Activated naive CD4-positive, alpha-beta T cell treated with anti-CD3 and anti-CD28 coated beads for 36 hours (primary cell): ENCODE measurements at places on chromosomes 12 and 14. TPM values are rescaled to one million over a fixed set of nuclear protein-coding genes. Genes with fewer than 3 reads are reported as not detected.

DNA sequence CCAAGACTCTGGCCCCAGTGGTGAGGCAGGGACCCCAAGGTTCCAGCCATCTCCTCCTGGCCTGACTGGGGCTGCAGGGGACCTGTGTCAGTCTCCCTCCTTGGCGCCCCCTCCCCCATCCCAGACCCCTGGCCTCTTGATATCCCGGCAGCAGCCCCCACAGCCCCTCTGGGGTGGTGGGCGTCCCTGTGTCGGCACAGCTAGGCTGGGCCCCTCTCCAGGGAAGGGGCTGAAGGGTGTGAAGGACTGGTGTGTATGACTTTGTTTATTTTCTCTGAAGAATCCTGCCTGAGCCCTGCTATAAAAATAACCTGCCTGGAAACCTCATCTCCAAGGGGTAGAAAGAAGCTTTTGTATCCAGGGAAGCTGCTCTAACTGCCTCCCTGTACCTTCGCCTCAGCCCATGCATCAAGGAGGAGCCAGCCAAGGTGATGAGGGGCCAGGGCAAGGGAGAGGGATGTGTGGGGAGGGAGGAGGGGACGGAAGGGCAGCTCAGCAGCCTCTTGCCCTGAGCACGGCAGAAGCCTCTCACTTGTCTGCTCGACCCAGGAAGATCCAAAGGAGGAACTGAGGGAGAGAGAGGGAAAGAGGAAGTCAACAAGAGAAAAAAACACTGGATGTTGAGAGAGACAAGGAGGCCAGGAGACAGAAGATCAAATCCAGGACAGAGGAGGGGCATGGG lies 25.4 kb upstream of the COL2A1 start:
- H3K4me1 ChIP-seq = no peaks in the 10 kb centered on the region
- H3K27ac ChIP-seq = no peak overlapping the region
- no peak overlapping the region for H3K4me3 ChIP-seq
- no peaks in the 10 kb centered on the region for H3K36me3 ChIP-seq

- H3K36me3 ChIP-seq = no peaks in the 10 kb centered on the region
- H3K4me3 ChIP-seq = peak overlapping the region; percentile 61
- H3K4me1 ChIP-seq = peaks cover 72% of the 10 kb centered on the region
- DNase-seq = peak; percentile 48
Measured at GRCh38 chr14:68780358-68781160, 12.3 kb downstream of the ZFP36L1 start.

- no peaks in the 10 kb centered on the region for H3K36me3 ChIP-seq
- peaks cover 5% of the 10 kb centered on the region for H3K27me3 ChIP-seq
- no peaks in the 10 kb centered on the region for H3K4me1 ChIP-seq
- H3K27ac ChIP-seq = no peak overlapping the region
Measured at GRCh38 chr14:51520087-51520486, 131.6 kb upstream of the FRMD6 start.

DNA sequence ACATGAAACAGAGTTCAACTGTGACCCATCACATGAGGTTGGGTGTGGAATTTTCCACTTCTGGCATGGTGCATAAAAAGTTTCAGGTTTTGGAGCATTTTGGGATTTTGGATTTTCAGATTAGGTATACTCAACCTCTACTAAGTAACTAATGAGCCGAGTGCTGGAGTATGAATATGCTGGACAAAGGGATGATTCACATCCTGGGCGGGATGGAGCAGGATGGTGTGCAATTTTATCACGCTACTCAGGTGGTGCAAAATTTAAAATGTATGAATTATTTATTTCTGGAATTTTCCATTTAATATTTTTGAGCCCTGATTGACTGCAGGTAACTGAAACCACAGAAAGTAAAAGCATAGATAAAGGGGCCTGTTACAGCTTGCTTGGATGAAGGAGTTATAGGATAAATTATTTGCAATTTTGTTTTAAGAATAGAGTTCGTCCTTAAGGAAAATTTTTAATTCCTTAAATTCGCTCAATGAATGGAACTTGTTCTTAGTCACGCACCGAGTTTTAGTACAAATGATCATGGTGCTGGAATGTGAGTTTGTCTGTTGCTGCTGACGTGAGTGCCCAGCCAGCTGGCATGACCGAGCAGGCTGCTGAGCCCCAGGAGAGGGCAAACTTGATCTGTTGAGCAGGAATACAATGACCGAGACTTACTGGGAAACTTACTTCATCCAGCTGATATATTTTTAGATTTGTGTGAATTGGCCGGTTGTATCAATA lies 176.3 kb downstream of the ESR2 start:
- peaks cover 2% of the 10 kb centered on the region for H3K4me1 ChIP-seq
- no peak overlapping the region for H3K27ac ChIP-seq
- no peaks in the 10 kb centered on the region for H3K27me3 ChIP-seq
- peaks cover 14% of the 10 kb centered on the region for H3K36me3 ChIP-seq

SPX gene
- total RNA-seq = 0.50 TPM

GRCh38 chr14:57212919-57213318 lies 55.8 kb downstream of the EXOC5 start:
- H3K4me3 ChIP-seq = no peak overlapping the region
- H3K27ac ChIP-seq = no peak overlapping the region
- H3K4me1 ChIP-seq = no peaks in the 10 kb centered on the region
- H3K36me3 ChIP-seq = peaks cover 28% of the 10 kb centered on the region
- H3K27me3 ChIP-seq = no peaks in the 10 kb centered on the region

- DNase-seq = no peak
- no peak overlapping the region for H3K4me3 ChIP-seq
- peaks cover 45% of the 10 kb centered on the region for H3K27me3 ChIP-seq
Measured at GRCh38 chr12:54684636-54685630, 36.8 kb upstream of the DCD start.

SOAT2 gene
- 0.74 TPM for total RNA-seq

TGFB3 gene
- 4.4 TPM for total RNA-seq
